ENCODE measurements at places on chromosomes 5 and 9.

DNA sequence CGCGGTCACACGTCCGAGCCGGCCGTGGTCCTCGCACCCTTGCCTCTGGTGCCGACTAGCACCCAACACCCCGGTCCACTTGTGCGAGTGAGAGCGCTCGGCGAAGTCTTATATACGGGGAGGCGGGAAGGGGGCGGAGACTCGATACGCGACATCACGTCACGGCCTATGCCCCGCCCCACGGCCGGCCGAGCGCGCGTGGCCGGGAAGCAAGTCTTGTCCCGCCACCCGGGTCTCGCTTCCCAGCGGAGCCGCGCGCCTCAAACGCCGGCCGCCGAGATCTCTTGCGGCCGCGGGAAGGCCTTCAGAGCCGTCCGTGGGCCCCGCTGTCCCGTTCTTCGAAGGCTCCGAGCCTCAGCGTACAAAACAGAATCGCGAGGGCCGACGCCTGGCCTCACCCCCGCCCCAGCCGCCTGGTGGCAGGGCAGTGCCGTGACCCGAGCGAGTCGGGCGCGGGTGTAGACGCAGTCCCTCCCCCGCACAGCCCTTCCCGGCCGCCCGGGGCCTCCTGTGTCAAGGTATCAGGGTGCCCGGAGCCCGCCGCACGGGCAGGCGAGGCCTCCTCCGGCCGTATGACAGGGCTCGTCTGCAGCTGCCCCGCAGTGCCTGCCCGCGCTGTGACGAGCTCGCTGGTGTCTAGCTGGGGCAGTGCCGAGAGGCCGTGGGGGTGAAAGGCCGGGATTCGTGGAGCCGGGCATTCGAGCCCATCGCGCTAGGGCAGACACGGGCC is at the start of gene PLK2:
Gene PLK2 (minus strand): TSS at position 85 of the 730 bp plus-strand sequence. CDS start 127 bp downstream, outside the sequence.
- DNase-seq, result peak; percentile 84

GRCh38 chr9:137421838-137422603 is 941 bp downstream of the EXD3 start:
- DNase-seq, result no peak

- no peak for DNase-seq
Observed at GRCh38 chr9:113513536-113513935, 50.0 kb downstream of the RGS3 start.

- DNase-seq, result no peak
Observed at GRCh38 chr5:39616131-39616530, 191.4 kb upstream of the DAB2 start.

- DNase-seq, result no peak
Observed at GRCh38 chr5:3381206-3381825, 214.3 kb upstream of the IRX1 start.

DNA sequence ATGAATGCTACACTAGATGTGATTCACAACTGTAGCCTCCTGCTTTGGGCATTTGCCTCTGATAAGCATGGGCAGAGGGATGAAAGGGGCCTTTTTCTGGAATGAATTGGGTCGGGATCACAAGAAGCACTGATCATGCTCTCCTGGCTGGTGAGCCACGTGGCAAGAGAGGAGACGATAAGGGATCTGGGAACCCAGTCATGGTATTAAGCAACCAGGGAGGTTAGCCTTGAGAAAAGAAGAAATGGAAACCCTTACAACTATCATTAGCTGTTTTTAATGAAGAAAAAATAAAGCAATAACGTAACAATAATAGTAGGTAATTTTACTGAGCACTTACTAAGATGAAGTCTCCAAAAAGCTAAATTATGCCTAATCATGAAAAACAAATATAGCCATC is 50.0 kb upstream of the RAI14 start:
- DNase-seq, result no peak

- no peak for DNase-seq
Observed at GRCh38 chr5:37576552-37576951, 197.4 kb downstream of the WDR70 start.

DNA sequence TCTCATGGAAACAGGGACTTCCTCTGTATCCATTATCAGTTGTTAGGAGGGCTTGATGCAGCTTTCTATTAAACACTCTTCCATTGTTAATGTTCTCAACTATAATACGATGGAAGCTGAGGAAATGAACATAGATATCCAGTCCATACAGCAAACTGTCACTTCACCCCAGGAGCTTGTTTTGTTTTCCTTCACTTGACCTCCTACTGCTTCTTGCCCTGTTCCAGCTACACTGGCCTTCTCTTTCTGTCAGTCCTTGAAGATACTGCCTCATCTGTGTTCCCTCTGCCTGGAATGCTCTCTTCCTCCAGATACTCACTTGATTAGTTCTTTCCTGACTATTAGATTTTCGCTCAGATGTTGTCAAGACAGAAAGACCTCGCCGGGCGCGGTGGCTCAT is 17.1 kb downstream of the CTNNA1 start:
- no peak for DNase-seq

DNA sequence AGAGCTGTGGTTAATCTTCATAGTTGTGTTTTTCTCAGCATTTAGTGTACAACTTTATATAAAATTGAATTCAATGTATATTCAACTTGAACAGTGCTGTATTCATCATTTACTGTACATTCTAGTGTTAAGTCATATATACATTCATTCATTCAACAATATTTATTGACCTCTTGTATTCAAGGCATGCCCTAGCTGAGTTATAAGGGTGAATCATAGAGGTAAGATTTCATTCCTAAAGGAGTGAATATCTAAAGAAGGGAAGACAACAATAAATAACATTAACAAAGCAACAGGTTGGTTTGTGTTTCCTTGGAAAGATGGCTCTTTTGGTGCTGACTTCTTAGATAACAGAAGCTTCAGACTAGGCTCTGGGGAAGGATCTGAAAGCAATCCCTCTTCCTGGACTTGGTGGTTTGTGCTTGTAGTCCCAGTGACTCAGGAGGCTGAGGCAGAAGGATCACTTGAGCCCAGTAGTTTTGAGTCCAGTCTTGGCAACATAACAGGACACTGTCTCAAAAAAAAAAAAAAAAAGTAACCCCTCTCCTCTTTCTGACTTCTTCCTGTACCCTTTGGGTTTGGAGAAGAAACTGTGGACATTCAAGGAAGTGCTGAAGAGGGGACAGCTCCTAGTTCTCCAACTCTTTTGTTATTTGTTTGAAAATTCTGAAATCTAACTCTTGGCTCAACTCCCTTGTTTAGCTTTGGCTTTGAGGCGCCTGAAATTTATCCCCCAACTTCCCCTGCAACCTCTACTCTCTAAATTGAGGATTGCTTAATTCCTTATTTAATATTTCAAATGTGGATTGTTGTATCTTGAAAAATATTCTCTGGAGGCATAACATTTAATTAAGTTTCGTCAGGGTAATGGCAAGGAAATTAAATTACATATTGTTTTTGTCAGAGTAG is 80.2 kb downstream of the OSTF1 start:
- no peak for DNase-seq

DNA sequence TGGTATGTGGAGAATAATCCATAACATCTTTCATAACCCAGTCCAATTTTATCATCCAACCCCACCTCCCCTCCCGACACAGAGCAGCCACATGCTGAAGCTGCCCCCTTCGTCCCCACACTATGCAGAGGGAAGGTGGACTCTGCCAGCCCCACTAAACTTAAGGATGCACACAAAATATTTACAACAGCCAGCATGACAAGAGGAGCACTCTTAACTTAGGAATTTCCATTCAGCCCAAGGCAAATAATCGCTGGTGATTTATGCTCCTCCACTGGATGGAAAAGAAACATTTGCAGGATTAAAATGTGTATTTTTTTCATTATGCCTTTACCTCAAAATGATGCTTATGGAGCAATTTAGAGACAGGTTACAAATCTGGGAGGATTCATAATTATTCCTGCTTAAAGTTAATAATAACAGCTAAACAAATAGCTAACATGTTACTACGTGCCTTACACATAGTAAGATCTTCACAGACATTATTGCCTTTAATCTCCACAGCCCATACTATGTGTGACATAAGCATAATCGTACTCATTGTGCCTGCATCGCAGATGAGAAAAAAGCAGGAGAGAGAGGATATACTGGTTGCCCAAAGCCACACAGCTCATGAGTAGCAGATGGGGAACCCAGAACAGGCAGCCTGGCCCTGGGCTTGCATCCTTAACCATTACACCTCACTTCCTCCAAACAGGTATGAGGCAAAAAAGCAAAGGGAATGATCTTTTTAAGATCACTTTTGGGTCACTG is 92.6 kb downstream of the GLIS3 start:
- no peak for DNase-seq

GRCh38 chr5:62386824-62387223 is 16.9 kb downstream of the DIMT1 start:
- no peak for DNase-seq

DNA sequence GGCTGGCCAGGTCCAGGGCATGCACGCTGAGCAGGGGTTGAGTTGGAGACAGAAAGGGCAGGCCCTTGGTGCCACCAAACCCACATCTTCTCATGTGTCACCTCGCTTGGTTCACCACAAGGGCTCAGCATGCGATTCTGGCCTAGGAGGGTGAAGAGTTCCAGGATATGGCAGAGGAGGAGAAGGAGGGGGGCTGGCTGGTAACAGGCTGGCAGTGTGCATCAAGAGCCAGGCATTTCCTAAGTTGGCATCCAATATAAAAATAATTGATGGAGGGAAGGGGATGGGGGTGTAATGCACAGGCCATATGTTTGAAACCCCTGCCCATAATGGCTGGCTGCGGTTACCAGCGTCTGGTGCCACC is 255.6 kb downstream of the NFIB start:
- no peak for DNase-seq

GRCh38 chr5:143213231-143213850 is 190.1 kb downstream of the NR3C1 start:
- no peak for DNase-seq

GRCh38 chr5:180609386-180609785 is 18.1 kb upstream of the SCGB3A1 start:
- DNase-seq, result no peak

Data from fibroblast of skin of left biceps (primary cell).